ENCODE measurements at places on chromosomes 11 and 22. TPM values are rescaled to one million over a fixed set of nuclear protein-coding genes. Genes with fewer than 3 reads are reported as not detected.

DNA sequence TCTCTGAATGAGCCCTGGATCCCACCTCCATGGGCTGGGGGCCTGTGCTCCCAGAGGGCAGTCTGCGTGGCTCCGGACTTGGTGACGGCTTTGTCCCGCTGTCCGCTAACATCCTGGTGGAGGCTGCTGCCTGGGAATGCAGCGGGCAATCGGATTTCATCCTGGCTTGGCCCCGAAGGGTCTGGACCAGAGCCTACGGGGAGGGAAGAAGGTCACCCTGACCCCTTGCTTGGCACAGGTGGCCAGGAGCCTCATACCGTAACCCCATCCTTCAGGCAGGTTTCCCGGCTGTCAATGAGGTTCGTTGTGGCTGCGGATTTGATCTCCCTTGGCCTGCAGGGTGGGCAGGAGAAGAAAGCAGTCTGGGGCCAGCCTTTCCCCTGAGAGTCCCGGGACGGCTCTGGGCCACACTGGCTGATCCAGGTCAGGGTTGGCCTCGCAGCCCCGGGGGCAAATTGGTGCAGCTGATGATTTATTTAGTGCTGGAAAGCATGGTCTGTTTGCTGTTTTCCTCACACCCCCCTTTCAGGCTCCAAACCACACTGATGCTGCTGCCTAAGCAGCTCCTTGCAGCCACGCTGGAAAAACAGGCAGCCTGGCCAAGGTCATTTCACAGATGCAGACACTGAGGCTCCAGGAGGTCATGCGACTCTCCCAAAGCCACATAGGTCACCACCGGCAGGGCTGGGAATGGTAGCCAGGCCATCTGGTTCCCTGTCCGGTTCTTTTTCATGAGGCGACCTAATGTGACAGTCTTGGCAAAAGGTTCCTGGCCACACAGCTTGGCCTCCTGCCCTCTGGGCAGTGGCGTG, 15.0 kb downstream of the PRDM11 start:
- DNase-seq = no peak

- DNase-seq = no peak
Observed at GRCh38 chr11:126917531-126918204, 82.9 kb downstream of the KIRREL3 start.

The PHF21B gene
- polyA plus RNA-seq = not detected

- no peak for DNase-seq
Observed at GRCh38 chr11:76640501-76640900, 30.0 kb downstream of the LRRC32 start.

GRCh38 chr11:72864702-72865655, 50.8 kb downstream of the ATG16L2 start:
- DNase-seq = no peak

DNA sequence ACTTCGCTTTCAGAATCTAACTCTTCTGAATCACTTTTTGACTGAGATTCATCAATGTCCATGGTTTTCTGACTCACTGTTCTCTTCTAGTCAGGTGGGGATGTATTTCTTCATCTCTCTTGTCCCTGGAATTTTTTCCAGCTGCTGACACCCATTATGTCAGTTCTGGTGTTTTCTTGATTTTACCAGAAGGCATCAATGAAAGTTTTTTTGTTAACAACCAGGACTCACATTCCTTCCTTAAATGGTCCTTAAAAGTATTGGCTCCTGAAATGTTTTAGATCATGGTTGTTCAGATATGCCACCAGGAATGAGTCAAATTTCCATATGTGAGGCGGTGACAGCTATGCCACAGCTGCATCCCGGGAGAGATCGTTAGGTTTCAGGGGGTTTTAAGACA, 12.9 kb downstream of the MICAL2 start:
- DNase-seq = no peak

DNA sequence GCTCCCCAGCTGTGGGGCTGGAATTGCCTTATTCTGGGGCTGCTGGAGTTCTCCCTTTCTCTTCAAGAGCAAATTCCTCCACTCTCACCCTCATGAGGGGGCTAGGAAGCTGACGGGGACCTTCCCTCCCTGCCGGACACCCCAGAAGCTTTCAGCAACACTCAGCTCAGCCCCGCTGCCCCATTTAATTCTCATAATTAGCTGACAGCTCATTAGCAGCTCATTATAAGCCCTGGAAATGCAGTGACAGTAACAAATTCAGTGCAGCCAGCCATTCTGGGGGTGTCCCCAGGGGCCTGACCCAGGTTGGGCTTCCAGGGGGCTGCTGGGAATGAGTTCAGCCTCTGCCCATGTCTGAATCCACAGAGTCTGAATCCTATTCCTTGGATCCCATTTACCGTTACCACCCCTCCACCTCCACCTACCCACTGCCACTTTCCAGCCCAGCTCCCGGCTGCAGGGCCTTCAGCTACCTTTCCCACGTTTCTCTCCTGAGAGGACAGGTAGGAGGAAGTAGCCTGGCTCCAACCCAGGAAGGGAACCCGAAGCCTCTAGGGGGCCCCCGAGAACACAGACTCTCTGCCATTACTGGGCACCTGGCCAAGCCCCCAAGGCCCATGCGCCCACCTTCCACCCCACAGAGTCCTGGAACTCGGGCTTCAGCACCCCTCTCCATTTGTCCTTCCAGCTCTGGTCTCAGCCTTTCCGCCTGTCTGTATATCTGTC, 101.7 kb upstream of the LMO1 start:
- DNase-seq = no peak

The SLC29A2 gene
- 3.9 TPM for polyA plus RNA-seq
